SHP77 (cell line): ENCODE measurements at places on chromosomes 16 and 17.
A peak's percentile ranks its signal among the peaks of the same experiment; 100 is the strongest.

DNA sequence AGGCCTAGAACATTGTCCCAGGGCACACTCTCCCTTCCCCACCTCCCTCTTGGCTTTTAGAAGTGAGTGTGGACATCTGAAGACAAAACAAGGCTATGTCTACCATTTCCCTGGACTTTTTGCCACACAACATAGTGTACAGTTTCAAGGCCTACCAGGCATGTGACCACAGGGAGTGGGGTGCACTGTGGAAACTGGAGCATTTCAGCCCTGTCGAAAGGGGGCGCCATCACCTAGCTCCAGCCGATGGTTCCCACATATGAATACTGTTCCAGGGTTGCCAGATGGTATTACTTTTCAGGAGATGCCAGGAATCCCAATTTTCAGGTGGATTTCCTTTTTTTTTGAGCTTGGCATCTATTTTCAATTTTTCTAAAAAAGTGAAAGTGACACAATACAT lies 140.7 kb downstream of the KATNIP start:
- DNase-seq: no peak

- DNase-seq: peak; percentile 40
These were observed 39.3 kb downstream of the CHD9 start for GRCh38 chr16:53094013-53094630.

DNA sequence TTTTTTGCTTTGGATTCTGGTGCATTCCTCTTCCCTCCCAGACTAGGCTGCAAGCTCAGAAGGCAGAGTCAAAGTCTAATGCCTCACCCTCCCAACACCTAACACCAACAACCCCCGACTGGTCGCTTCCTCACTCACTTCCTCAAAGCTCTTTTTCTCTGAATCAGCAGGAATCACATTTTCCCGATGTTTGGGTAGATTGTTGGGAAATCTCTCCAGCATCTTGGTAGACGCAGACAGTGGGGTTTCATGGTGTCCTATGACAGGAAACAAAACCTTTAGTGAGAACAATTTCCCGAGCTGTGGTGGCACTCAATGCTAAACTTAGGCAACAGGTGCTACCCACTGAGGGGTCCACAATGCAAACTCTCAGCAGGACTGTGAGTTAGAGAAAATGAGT lies 39.9 kb upstream of the ICAM2 start:
- no peak for DNase-seq

- DNase-seq: no peak
These were observed 266.4 kb upstream of the RPL38 start for GRCh38 chr17:73936908-73937627.

GRCh38 chr16:10754941-10755340 lies 11.3 kb downstream of the NUBP1 start:
- no peak for DNase-seq

- DNase-seq: no peak
These were observed 35.4 kb downstream of the SYT17 start for GRCh38 chr16:19203374-19203966.

- DNase-seq: peak; percentile 38
These were observed 20.4 kb upstream of the WDR45B start for GRCh38 chr17:82668631-82669099.

- DNase-seq: no peak
These were observed 52.8 kb downstream of the NDEL1 start for GRCh38 chr17:8488491-8488890.

- DNase-seq: no peak
These were observed 188.8 kb downstream of the PRKCA start for GRCh38 chr17:66491213-66491612.

GRCh38 chr17:83075270-83075880 lies 4.0 kb upstream of the METRNL start:
- no peak for DNase-seq

GRCh38 chr17:3879591-3880417 lies 13.0 kb downstream of the CAMKK1 start:
- DNase-seq: no peak

- DNase-seq: no peak
These were observed 27.3 kb downstream of the RNF213 start for GRCh38 chr17:80287806-80288567.

- DNase-seq: no peak
These were observed 7.3 kb upstream of the ALDH3A1 start for GRCh38 chr17:19755392-19755791.

GRCh38 chr17:32659419-32659842 lies 172.6 kb downstream of the CDK5R1 start:
- peak; percentile 27 for DNase-seq

- DNase-seq: no peak
These were observed 106.2 kb downstream of the PHKB start for GRCh38 chr16:47567321-47567720.

GRCh38 chr16:72424757-72425156 lies 252.8 kb upstream of the PMFBP1 start:
- no peak for DNase-seq

DNA sequence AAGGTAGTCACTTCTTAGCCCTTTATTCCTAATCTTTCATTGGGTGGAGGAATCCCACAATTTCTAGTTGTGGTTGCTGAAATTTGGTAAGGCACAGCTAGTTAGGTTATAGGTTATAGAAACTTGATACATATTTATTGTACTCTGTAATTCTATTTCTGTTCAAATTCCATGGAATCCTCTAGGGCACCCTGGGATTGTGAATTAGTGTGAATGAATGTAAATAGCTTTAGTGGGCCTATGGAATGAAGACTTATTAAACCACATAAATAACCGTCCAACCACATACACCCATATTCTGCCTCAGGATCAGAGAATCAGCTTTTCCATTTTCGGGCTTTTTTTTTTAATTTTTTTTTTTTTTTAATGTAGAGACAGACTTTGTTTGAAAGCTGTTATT lies 9.2 kb downstream of the TANC2 start:
- DNase-seq: no peak

GRCh38 chr17:33647956-33648355 lies 354.9 kb upstream of the ASIC2 start:
- peak; percentile 16 for DNase-seq

GRCh38 chr16:17364319-17365210 lies 106.2 kb downstream of the XYLT1 start:
- no peak for DNase-seq

- no peak for DNase-seq
These were observed 21.1 kb upstream of the DBNDD1 start for GRCh38 chr16:90040152-90041023.

- no peak for DNase-seq
These were observed 72.0 kb upstream of the ZNF750 start for GRCh38 chr17:82911822-82912221.

DNA sequence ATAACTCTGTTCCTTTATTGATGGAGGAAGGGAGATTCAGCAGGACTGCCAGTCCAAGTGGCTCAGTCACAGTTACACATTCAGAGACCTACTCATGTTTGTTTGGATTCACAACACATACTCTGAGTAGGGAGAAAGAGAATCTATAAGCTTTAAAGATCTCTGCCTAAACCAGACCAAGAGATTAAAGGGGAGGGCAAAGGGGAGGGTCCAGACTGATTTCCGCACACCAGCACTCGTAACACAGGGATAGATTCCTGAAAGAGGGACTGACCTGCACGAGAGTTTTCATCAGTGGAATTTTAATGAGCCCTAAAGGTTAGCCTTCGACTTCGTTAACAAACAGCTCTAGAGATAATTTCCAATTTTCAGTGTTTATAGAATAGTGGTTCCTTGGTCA lies 71.7 kb upstream of the PMFBP1 start:
- no peak for DNase-seq

- no peak for DNase-seq
These were observed 25.2 kb downstream of the TK2 start for GRCh38 chr16:66524601-66525164.

DNA sequence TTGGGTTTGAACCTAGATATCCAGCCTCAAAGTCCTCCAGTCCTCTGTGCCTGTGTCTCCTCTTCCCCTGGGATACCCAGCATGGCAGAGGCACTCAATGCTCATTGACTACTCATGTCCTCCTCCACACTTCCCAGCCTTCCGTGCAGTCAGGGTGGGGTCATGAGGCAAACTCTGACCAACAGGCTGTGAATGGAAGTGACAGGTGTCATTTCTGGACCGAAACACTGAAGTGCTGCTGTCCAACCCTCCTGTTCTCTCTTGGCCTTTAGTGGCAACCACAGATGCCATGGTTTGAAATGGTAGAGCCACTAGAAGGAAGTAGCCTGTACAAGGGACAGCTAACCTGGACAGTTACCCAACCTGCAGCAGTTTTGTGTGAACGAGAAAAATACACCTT lies 46.7 kb upstream of the MAP3K14 start:
- DNase-seq: no peak

GRCh38 chr16:23206986-23207385 lies 24.4 kb downstream of the SCNN1G start:
- no peak for DNase-seq

GRCh38 chr17:78592991-78593329 lies 15.8 kb upstream of the DNAH17 start:
- no peak for DNase-seq

GRCh38 chr17:73801455-73802100 lies 157.3 kb upstream of the SDK2 start:
- DNase-seq: peak; percentile 63

- DNase-seq: no peak
These were observed 154.0 kb upstream of the MAF start for GRCh38 chr16:79754501-79754900.

GRCh38 chr17:31310260-31310659 lies 3.6 kb downstream of the EVI2B start:
- DNase-seq: no peak

DNA sequence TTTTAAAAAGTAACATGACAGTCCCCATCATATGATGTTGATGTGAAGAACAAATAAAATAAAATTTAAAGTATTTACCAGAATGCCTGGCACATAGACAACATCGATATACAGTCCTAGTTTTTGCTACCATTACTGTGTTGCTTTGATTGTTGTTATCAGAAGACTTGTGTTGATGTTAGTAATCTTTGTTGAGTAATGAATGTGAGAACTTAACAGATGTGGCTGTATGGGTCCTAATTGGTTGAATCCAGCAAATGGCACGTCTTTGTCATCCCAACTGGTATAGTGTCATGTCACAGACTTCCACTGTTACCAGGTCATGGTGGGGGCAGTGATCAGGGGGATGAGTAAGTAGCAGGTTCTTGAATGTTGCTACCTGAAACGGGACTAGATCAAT lies 1151.4 kb upstream of the CDH8 start:
- no peak for DNase-seq

DNA sequence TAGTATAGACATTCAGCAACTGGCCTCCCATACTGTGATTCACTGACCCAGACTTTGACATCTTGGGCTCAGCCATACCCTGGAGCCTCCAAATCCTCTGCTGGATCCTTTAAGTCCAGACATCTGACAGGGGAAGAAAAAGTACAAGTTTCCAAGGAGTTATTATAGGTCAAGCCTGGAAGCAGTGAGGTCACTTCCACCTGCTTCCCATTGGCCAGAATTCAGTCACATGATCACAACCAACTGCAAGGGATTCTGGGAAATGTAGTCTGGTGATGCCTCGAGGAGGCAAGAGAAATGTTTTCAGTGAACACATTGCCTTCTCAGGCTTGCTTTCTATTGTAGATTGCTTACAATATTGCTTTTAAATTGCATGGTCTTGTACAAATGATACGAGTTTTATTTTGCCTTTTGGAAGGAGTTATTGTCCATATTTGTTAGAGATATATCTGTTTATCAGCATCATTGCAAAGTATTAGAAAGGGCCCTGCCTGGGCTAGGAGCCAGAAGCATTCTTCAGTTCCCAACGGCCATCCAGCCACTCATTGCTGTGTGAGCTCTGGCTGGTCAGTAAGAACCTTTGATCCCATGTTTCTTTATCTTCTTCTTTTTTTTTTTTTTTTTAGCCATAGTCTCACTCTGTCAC lies 696.9 kb downstream of the WWOX start:
- peak; percentile 20 for DNase-seq

GRCh38 chr17:7775051-7775450 lies 57.5 kb downstream of the DNAH2 start:
- no peak for DNase-seq

DNA sequence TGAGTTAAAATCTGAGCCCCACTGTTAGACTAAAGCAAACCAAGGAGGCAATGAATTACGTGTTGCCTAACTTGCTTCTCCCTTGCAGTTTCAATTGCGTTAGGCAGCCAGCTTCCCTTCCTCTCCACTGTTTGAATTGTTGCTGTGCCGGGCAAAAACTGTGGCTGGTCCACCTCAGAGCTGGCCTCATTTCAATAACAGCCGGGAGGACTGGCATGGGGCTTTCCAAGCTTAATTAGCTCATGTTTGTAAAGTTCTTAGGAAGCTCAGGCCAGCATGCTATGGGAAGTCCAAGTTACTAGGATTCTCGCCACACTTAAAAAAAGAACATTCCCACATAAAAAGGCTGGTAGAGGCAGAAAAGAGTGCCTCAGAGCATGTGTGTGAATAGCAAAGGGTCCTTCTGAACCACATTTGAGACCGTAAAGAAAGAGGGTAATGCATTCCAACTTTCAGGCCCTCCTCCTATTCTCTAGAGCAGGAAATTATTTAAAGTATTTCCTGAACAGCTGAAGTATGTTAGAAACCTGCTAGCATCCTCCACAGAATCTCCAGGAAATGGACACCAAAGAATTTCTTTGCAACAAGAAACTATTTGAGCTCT lies 79.0 kb upstream of the SMURF2 start:
- no peak for DNase-seq

- DNase-seq: no peak
These were observed 5.5 kb downstream of the CYLD start for GRCh38 chr16:50747207-50747956.

DNA sequence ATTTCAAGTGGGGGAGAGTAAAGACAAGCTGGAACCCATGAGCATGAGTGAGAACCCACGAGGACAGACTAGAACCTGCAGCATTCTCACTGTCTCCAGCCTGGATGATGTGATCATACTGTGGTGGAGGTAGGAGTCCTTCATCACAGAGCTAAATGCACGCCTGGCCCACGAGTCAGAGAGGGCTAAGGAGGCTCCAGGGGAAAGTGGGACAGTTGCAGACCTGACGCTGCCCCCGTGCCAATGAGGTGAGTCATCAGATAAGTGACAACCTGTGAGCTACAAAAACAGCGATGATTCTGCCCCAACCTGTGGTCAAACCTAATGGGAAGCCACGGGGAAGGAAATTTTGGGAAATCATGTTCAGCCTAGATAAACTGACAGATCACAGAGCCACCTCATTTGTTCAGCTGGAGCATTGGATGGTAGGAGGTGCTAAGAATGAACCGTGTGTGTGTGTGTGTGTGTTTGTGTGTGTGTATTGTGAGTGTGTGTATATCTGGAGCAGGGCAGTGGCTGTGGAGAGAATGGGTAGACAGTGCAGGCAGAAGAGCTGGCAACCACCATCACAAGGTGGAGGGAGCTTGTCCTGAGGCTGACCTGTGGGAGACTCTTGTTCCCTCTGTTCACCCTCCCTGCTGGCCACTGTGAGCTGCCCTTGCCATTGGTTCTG lies 131.8 kb downstream of the UTP18 start:
- DNase-seq: no peak

- DNase-seq: no peak
These were observed 119.6 kb downstream of the CA4 start for GRCh38 chr17:60269417-60269816.

DNA sequence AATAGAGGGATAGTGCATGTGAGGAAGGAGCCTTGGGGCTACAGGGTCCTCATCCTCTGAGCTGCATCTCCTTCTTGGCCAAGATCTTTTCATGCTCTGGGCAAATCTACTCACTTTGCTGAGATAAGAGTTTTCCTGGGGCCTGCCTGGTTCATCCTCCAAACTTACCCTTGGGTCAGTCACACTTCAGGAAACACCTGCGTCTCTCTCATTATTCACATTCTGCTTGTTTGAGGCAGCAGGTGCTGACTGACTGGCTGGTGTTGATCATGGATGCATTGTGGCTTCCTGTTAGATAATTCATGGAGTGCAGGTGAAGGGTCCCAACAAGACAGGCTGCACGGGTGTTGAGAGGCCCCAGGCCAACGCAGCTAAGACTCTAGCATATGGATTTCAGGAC lies 162.6 kb downstream of the SALL1 start:
- DNase-seq: no peak
